ENCODE measurements at places on chromosomes 16 and 17.

- DNase-seq, result no peak
Measured at GRCh38 chr16:4811242-4811641, 8.8 kb upstream of the ROGDI start.

- DNase-seq, result no peak
Measured at GRCh38 chr17:77160091-77160874, 19.5 kb downstream of the SEC14L1 start.

GRCh38 chr17:80986816-80987475 is 4.7 kb upstream of the CHMP6 start:
- no peak for DNase-seq

DNA sequence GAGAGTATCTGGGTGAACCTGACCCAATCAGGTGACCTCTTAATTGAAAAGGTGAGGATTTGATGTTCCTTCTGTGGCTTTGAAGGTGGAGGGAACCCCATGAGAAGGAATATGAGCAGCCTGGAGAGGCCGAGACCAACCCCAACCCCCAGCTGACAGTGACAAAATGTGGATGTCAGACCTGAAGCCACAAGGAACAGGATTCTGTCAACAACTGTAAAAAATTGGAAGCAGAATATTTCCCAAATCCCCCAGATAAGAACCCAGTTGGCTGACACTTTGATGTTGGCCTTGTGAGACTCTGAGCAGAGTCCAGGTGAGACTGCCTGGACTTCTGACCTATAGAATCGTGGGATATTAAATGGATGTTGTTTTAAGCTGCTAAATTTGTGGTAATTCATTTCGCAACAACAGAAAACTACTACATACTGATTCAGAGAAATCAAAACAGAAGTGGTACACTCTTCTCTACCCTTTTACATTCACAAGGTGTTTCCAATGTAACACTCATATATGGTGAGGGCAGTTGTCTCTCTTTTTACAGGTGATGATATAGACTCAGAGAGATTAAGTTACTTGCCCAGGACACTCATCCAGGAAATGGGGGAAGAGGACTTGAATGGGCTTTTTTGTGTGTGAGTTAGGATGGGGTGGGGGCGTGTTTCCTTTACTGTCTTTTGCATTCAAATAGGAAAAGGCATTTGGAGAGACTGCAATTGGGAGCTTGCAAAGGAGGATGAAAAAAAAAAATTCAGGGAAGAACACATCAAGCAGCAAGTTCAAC is 29.8 kb upstream of the SALL1 start:
- DNase-seq, result no peak

DNA sequence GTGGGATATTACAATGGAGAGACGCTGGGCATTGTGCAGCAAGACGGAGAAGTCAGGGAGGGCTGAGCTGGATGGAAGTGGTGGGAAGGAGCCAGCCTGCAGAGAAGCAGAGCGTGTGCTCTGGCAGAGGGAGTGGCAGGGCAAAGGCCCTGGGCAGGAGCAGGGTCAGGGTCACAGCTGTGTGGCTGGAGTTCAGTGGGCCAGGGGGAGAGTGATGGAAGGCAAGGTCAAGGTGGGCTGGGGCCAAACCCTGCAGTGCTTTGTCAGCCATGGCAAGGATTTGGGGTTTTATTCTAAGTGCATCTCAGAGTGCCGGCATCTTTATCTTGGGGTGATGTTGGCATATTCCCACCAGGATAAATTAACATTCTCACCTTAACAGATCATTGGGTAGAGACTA is 31.9 kb upstream of the C16orf78 start:
- DNase-seq, result no peak

DNA sequence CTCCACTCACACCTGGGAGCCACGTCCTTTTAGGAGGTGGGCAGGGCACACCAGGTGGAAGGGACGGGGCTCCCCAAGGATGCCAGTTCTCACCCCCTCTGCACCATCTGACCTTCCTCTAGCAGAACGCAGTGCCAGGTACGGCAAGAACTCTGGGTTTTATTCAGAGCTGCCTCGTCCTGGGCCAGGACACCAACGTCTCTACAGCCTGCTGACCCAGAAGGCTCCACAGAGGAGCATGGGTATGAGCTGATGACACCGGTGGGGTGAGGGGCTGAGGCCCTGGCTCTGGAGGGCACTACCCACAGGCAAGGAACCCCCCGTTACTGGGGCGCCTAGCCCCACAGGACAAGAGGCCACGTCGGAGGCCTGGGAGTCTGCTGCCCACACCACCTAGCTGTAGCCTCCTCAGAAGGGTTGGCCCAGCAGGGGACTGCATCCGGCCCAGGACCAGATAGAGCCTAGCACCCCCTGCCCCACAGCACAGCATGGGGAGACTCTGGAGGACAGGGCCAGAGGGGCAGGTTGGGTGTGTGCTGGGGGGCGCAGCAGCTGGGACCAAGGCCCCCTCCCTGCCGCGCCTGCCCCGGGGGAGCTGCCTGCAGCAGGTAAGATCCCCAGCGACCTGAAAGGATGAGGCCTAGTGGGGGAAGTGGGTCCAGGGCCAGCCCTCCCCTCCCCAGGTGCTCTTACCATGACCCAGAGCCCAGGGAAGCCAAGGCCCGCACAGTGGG is 13.9 kb downstream of the BCAR1 start:
- DNase-seq, result no peak

- no peak for DNase-seq
Measured at GRCh38 chr17:38358586-38359513, 7.2 kb downstream of the SOCS7 start.

- no peak for DNase-seq
Measured at GRCh38 chr17:29733166-29733565, 110.5 kb upstream of the CORO6 start.

GRCh38 chr16:11356573-11357331 is 11.5 kb downstream of the RMI2 start:
- no peak for DNase-seq
